Right cardiac atrium (tissue), 5 donors: ENCODE measurements at places on chromosomes 7 and 10. TPM values are rescaled to one million over a fixed set of nuclear protein-coding genes. Genes with fewer than 3 reads are reported as not detected.

The NPTX2 gene
- 3.8 TPM for polyA plus RNA-seq

The PRSS2 gene
- 0.16 TPM for polyA plus RNA-seq

The PRTFDC1 gene
- polyA plus RNA-seq, result 7.6 TPM

The CRYGN gene
- polyA plus RNA-seq, result 0.07 TPM

The WEE2 gene
- not detected for polyA plus RNA-seq

The CTNNA3 gene
- 4.5 TPM for polyA plus RNA-seq

The GLI3 gene
- polyA plus RNA-seq, result 0.50 TPM

The CFAP58 gene
- 2.9 TPM for polyA plus RNA-seq

The TMEM236 gene
- 0.27 TPM for polyA plus RNA-seq

The CCDC136 gene
- polyA plus RNA-seq, result 5.7 TPM

The FAM180A gene
- polyA plus RNA-seq, result 3.7 TPM

The REPIN1 gene
- 70.6 TPM for polyA plus RNA-seq

The HSPA12A gene
- 8.4 TPM for polyA plus RNA-seq

The DRGX gene
- not detected for polyA plus RNA-seq

- no peak for DNase-seq
Measured at GRCh38 chr10:79249186-79250121, 97.8 kb upstream of the PPIF start.

- no peak for DNase-seq
Measured at GRCh38 chr7:19663816-19664462, 44.9 kb downstream of the POLR1F start.

DNA sequence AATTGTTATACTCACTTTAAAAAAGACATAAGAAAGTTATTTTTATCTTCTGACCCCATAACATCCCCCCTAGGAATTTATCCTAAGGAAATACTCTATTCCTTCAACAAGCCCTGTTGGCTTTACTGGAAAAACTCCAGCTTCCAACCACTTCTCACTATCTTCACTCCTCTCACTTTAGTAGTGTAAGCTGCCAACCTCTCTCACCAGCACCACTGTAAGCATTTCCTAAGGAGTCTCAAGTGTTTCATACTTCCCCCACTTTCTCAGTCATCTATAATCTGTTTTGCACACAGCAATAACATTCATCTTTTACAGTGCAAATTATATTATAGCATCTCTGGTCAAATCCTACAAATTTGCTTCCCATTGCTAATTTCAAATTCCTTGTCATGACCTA, 45.8 kb downstream of the GPR85 start:
- no peak for DNase-seq

- DNase-seq, result no peak
Measured at GRCh38 chr10:33483124-33483815, 148.8 kb upstream of the NRP1 start.

DNA sequence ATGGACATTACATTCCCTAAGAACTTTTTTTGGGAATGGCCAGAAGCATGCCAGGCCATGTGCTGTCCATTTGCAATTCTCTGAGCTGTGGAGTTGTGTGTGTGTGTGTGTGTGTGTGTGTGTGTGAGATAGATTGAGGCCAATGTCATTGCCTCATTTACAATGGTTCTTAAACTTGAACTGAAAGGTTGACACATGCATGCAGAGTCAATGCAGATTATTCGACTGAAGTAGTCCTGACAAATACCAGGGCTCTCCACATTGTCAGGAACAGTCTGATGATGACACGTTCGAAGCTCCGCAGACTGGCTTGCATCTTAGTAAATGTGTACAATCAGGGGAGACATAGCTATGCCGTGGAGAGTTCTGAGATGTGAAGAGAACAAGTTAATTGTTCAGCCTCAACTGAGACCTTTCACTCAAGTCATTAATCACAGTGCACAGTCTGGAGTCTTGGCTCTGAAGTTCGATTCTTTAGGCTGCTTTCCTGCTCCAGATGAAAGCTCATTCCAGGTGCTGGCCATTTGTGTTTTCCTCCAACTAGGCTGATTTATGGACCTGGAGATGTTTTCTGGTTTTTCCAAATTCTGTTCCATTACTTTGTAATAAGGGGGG, 921.9 kb downstream of the LRMDA start:
- DNase-seq, result no peak

DNA sequence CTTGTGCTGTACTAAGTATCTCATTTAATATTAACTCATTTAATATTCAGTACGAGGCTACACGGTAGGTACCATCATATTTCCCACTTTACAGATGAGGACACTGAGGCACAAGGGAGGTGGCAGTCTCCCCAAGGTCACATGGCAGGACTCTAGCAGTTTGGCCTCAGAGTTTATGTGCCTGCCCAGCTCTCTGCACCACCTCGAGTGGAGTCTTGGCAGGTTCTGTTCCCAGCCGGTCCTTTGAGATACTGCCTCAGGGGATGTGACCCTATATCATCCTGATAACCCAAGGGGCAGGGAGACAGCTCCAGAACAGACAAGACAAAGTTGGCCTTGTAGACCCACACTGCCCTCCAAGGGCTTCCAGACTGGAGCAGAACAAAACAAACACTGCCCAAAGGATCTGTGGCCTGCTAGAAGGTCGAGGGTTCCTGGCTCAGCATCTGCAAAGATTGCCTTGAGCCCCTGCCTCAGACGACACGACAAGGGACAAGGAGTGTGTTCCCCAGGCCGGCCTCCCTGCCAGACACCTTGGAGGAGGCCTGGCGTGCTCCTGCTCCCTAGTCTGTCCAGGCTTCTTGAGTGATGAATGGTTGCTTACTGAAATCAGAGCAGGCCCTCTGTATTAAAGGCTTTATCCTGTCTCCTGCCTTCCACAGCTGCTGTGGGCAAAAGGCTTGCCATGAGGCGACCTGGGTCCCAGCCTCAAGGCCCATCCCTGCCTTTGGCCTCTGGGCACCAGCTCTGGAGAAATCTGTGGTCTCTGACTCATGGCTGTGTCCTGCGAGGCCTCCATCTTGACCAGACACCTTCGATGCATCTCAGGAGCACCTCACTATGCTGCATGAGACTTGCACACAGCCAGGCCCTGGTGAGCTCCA, 3.9 kb upstream of the PWWP2B start:
- peak; percentile 11 for DNase-seq

- DNase-seq, result no peak
Measured at GRCh38 chr7:153675131-153675530, 377.1 kb upstream of the DPP6 start.

DNA sequence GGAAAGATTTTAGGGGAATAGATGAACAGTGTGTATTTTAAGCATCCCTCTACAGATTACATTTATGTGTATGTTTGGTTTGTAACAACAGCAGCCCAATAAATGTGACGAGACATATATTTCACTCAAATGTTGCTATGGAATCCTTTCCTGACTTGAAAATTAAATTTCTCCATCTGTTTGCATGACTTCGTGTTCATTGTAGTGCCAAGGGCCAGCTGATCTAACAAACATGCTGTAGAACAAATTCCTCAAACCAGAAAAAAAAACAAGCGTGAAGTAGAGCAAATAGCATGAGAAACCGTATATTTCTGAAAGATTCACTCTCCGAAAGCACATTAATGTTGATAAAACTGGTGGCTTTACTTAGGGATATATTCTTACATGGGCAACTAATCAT, 87.8 kb downstream of the NRCAM start:
- DNase-seq, result no peak

- DNase-seq, result no peak
Measured at GRCh38 chr7:157834501-157835163, 497.8 kb downstream of the DNAJB6 start.

DNA sequence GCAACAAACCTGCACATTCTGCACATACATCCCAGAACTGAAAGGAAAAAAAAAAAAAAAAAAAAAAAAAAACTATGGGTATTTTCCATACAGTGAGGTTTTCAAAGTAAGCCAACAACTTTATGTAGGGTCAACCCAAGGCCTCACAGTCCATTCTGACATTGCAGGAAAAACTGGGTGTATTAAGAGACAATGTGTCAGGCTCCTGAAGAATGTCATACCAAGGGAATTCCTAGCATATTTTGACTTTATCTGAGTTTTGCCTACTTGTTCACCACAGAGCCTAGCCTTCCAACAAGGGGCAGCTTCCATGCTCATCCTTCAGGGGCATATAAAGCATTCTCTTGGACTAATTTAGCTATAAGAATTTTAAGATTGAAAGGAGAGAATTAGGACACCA, 368.9 kb downstream of the PLXDC2 start:
- DNase-seq, result no peak

- no peak for DNase-seq
Measured at GRCh38 chr10:62652114-62652513, 152.4 kb upstream of the ADO start.
